ENCODE measurements at places on chromosomes 7 and 10.

GRCh38 chr7:150737265-150738055 lies at the start of gene GIMAP5:
TSS of gene GIMAP5 (plus strand) at chr7:150737418. CDS start at chr7:150740885, 3,467 bp downstream.
- no peak for DNase-seq

DNA sequence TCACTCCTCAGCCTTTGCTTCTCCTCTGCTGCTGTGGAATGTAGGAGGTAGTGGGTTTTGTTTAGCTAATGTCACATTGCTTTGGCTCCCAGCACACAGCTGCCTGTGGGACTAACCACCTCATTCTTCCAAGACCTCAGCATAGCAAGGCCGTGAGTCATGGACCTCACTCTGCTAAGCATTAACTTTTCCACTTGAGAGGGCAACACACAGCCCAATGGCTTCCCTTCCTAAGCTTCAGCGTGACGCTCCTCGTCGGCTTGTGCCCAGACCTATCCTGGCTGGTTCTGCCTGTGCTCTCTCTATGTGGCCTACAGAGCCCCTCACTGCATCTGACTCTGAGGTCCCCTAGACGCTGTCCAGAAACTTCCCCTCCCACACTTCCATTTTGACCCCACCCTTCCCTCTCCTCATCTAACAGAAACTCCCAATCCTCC lies 23.3 kb downstream of the MYOF start:
- no peak for DNase-seq

DNA sequence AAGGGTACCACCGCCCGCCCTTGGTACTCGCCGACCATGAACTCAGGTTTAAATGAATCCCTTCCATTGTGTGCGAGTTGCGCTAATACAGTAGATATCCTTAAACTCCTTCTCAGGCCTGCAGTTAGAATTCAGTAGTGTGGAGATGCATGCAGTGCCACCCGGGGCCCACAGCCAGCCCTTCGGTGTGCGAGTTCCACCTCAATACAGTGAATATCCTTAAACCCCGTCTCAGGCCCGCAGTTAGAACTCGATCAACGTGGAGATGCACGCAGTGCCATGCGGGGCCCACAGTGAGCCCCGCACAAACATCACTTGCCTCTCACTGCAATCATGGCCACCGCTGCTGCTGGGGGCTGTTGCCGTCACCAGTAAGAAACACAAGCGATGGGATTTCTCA lies 261.9 kb downstream of the MAD1L1 start:
- DNase-seq: no peak

GRCh38 chr10:118958984-118959925 lies 70.3 kb upstream of the NANOS1 start:
- no peak for DNase-seq

DNA sequence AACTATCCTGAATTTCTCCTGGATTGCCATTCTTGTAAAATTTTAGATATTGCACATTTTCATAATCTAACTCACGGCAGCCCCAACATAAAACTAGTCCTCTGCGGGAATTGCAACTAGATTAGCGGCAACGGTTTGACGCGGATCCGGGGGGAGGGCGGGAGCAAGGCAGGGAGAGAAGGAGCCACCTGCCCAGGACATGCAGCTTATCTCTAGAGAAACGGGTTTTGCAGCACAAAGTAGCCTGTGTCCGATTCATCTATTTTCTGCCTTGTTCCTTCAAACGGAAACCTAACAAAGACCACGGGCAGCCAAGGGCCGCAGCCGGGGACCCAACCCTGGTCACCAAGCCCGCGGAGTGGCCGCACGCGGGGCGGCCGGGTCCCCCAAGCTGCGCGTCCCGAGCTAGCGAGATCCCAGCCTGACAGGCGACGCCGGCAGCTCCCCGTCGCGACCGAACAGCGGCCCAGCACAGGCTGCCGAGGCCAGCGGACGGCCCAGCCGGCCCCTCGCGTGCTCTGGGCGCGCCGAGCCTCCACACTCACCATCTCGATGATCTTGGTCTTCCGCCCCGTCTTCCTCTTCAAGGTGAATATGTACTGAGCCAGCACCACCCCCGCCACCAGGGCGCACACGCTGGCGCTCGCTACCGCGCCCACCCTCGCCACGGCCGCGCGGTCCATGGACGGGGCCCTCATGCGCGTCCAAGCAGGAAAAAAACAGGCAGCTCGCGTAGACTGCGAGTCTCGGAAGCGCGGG lies at the start of gene NT5C3A:
Gene NT5C3A, minus strand, starts transcription at position 754 of the 759 bp plus-strand sequence. Its CDS starts 71 bp downstream, at position 683.
- no peak for DNase-seq

DNA sequence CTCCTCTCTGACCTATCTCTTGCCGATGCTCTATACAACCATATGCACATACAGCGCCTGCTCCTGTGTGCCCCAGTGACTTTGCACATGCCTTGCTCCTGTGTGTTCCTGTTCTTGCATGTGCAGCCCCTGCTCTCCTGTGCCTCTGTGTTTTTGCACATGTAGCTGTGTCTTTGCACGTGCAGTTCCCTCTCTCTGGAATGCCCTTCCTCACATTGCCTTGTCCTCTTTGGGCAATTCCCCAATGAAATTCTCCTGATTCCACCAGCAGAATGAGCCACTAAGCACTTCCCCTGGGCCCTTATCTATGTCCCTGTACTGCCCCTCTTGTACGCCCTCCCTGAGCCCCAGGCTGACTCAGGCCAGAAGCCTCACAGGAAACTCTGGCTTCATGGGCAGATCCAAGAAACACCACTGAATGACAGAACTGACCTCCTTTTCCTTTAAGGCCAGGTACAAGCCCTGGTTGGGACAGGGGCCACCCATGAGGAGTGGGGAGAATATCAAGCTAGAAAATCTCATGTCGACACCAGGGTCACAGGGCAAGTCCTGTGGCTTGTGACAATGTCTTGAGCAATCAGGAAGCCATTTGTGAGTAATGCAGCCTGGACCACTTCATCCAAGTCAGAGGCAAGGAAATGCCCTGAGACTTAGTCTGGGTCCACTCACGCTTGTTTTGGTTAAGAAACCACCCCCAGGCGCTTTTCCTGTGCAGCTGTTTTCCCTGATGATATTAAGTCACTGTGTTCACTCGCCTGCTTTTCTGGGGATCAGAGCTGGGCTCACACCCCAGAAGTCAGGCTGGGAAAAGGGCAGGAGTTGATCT lies 1.9 kb upstream of the ARHGAP22 start:
- DNase-seq: no peak

DNA sequence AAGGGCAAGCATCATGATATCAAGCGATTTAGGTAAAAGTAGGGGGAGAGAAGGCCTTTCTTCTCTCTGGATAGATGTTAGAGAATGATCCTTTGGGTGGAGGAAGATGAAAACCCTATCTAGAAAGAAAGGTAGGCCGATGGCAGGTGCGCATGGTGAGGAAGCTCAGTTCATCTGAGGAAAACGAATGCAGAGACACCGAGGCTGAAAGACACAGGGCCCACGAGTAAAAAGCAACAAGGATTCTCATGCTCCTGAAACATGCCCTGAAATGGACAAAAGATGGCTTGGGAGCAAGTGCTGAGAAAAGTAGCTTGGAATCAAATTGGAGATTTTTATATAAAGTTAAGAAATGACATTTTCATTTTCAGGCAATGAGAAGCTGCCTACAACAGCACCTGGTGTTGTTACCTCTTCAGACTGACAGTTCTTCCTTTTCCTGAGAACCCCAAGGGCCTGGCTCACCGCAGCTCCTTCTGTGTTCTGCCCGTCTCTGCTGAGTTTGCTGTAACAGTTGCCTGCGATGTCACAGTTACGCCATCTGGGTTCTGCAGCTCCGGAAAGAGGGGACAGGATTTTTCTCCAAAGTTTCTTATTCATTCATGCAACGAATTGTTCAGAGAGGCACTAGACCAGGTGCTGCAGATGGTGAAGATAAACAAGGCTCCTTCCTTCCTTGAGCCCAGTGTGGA lies 402.0 kb upstream of the KLF6 start:
- no peak for DNase-seq

DNA sequence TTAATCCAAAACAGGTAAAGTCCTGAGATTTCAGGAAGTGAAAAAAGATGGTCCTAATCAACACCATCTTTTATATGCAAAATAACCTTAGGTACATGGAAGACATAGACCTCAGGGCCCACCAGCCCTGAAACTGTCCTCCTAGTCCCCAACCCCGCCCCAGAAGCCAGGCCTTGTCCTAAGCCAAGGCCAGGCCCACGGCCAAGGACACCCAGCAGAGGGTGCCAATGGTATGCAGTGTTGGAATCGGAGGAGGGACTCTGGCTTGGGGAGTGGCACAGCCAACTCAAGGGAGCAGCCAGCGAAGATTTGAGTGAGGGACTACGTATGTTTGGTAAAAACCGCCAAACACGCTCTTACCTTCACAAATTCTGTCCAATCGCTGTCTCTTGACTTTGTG lies 96.7 kb downstream of the ZRANB1 start:
- no peak for DNase-seq

GRCh38 chr10:87622314-87623004 lies 37.2 kb upstream of the PAPSS2 start:
- no peak for DNase-seq

- DNase-seq: no peak
Measured at GRCh38 chr7:84069999-84070500, 124.5 kb downstream of the SEMA3A start.

DNA sequence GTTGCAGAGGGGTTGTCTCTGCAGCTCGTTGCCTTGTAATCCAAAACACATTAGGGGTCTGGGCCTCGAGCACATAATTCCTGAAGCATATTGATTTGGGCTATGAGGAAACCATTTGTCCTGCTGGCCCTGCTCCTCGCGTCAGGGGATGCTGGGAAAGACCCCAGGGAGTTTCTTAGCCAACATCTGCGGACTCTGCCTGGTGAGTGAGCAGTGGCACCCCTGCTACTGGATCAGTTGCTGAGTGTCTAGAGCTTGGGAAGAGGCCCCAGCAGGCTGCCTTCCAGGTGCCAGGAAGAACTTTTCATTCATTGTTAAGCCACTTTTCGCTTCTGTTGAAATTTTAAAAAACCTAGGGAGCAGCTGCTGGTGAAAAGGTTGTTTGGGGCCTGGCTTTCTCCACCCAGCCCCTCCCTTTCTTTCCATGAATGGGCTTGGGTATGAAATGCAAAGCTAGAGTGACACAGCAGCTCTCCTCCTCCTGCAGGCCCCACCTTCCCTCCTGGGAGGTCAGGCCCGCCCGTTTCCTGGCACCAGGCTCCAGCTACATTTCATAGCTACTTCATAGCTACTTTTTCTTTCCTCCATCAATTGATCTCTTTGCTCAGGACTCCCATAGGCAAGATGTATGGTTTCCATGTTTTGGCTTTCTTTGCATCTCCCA lies 26.8 kb downstream of the TACR2 start:
- DNase-seq: no peak

DNA sequence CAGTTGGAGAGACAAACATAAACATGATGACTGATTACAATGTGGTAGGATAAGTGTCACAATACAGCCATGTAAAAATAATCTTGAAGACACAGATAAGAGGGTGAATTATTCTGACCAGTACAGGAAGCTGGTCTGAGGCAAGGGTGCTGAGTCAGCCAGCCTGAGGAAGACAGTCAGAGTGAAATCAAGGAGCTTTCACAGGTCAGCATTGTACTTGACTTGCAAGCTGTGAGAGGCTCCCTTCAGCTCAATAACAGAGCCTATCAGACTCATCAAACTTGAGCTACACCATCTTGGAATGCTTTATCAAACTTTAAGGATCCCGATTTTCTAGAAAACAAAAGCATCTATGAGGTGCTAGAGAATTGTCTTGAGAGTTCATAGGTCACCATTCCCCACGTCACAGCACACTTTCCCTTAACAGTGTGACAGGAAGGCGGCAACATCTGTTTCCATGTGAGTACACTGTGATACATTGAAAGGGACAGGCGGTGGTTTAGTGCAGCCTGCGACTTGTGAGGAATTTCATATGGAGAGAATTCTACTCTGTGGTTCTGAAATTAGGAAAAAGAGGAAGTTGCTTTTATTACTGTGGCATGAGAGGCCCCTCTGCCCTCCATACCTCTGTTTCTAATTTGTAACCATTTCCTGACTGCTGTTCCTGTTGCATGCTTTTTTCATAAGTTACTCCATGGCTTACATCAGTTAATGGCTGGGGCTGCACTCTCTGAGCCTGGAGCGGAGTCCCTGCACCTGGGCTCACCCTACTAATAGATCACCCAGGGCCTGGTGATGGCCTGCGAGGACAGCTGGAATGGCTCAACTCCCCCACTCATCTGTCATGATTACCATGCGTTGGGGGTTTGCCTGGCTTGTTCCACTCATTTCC lies 417.1 kb downstream of the SUGCT start:
- DNase-seq: no peak

GRCh38 chr10:86334488-86335085 lies 32.0 kb downstream of the GRID1 start:
- peak; percentile 45 for DNase-seq

DNA sequence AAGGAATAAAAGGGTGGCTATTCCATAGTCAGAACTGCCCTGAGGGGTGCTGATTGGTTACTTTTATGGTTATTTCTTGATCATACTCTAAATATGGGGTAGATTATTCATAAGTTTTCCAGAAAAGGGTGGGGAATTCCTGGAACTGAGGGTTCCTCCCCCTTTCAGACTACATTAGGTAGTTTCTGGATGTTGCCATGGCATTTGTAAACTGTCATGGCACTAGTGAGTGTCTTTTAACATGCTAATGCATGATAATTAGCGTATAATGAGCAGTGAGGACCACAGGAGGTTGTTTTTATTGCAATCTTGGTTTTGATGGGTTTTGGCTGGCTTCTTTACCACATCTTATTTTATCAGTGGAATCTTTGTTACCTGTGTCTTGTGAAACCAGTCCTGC lies 26.5 kb upstream of the POT1 start:
- DNase-seq: no peak

DNA sequence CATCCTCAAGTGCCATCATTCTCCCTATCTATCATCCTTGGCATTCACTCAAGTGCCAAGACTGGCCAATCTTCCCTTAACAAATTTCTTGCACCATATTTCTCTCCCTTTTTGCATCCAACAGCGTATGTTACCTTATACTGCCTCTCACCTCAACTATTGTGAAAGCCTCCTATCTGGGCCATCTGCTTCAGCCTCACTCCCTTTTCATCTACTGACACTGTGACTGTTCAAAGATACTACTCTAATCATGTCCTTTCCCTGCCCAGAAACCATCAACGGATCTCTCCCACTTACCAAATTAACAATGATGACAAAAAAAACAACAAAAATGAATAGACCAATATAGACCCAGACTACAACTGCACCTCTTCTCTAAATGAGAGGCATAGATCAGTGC lies 90.6 kb upstream of the NMT2 start:
- DNase-seq: no peak

All from NCI-H774 (cell line).